ENCODE measurements at places on chromosomes 1 and 21.

- DNase-seq, result no peak
Observed at GRCh38 chr1:118113261-118113660, 71.8 kb downstream of the SPAG17 start.

DNA sequence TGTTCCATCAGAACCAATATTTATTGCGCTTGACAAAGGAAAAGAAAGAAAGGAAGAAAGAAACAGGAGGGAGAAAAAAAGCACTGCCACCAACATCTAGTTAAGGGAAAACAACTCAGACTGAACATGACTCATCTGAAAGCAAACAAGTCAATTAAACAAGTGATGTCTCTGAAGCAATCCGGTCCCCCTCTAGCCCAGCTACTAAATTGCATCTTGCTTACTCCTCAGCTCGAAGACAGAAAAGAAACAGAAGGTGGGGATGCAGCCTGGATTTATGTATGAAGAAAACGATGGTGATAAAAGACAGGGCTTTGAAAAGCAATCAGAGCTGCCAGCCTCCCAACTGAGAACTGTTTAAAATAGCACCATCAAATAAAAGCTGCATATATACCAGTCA is 188.2 kb downstream of the OMA1 start:
- DNase-seq, result no peak

DNA sequence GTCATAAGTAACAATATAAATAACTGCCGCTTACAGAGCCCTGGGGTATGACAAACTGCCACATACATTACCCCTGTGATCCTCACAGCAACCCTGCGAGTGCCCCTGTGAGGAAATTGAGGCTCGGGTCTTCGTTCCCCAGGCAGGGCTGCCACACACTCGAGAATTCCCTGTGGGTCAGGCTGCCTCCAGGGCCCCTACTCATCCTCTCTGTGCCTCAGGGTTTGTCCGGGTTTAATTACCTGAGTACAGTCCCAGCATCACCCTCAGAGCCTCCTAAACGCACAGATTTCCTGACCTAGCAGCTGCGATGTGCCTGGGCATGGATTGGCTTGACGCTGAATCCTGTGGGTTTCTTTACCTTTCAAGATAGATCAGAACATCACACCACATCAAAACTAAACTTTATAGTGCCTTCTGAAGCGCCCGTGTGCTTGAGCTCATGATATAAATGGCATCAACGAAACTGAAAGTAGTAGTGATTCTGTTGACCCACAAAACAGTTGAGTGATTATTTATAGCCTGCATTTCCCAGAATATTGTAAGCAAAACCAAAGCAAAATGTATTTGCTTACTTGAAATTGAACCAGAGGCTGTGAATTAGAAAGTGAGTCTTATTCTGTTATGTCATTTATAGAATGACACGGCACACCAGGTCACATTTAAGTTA is 14.0 kb downstream of the SLC37A1 start:
- no peak for DNase-seq

GRCh38 chr1:116289193-116289592 is 83.9 kb upstream of the ATP1A1 start:
- no peak for DNase-seq

- no peak for DNase-seq
Observed at GRCh38 chr1:62438163-62438562, 1.3 kb downstream of the USP1 start.

- no peak for DNase-seq
Observed at GRCh38 chr21:36205962-36206361, 49.3 kb downstream of the DOP1B start.

- DNase-seq, result no peak
Observed at GRCh38 chr1:223430236-223430635, 37.0 kb downstream of the CCDC185 start.

DNA sequence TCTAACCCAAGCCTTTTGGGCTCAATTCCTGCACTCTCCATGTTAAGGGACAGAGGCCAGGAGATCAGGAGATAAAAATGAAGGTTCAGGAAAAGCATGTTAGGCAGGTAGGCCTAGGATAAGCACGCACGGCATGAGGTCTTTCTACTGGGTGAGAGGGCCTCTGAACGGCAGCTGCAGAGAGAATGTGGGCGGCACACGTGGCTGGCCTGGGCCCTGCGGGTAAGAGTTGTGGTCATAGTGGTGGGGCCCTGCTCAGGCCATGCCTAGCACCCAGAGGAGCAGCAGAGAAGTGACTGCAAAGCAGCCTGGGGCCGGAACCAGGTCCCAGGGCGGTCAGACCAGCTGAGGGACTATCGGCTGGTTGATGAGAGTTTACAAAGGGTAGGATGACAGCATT is 7.5 kb upstream of the FOXO6 start:
- DNase-seq, result no peak

GRCh38 chr1:86756062-86756406 is 51.7 kb downstream of the SH3GLB1 start:
- no peak for DNase-seq

GRCh38 chr1:96030312-96030711 is 691.3 kb upstream of the PTBP2 start:
- no peak for DNase-seq

GRCh38 chr1:228034954-228035837 is 28.4 kb downstream of the WNT3A start:
- DNase-seq, result no peak

GRCh38 chr1:225692517-225692879 is 39.6 kb upstream of the ENAH start:
- DNase-seq, result no peak

- DNase-seq, result no peak
Observed at GRCh38 chr1:60171801-60172200, 98.2 kb upstream of the C1orf87 start.

- no peak for DNase-seq
Observed at GRCh38 chr1:210940081-210940617, 193.8 kb downstream of the KCNH1 start.

- DNase-seq, result no peak
Observed at GRCh38 chr1:15399710-15400109, 10.0 kb upstream of the EFHD2 start.
